Naive thymus-derived CD4-positive, alpha-beta T cell (primary cell): ENCODE measurements at places on chromosomes 11 and 22. TPM values are rescaled to one million over a fixed set of nuclear protein-coding genes. Genes with fewer than 3 reads are reported as not detected.

GRCh38 chr11:134581966-134582769 is 170.1 kb upstream of the B3GAT1 start:
- H3K4me1 ChIP-seq, result peaks cover 4% of the 10 kb centered on the region
- DNase-seq, result no peak
- no peak overlapping the region for H3K4me3 ChIP-seq
- no peaks in the 10 kb centered on the region for H3K27me3 ChIP-seq

DNA sequence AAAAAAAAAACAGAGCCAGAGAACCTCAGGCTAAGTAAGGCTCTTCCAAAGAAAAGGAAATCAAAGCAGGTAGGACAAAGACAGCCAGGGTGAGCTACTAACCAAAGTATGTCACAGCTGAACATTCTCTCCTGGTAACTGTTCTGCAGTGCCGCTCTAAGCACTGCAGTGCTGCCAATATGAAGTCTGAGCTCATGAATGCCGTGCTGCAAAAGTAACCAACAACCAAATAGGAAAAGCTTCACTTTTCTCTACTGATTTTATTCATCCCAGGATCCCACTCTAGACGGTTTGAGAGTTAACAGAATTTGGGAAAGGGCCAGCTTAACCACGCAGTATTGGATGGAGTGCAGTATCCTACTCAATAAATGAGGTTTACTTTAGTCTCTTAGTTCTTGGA is 3.5 kb downstream of the SIK3 start:
- no peaks in the 10 kb centered on the region for H3K36me3 ChIP-seq
- H3K4me3 ChIP-seq, result peak overlapping the region; percentile 68
- peak overlapping the region; percentile 99 for H3K27ac ChIP-seq
- no peak for DNase-seq
- H3K4me1 ChIP-seq, result peaks cover 43% of the 10 kb centered on the region
- H3K27me3 ChIP-seq, result no peaks in the 10 kb centered on the region

DNA sequence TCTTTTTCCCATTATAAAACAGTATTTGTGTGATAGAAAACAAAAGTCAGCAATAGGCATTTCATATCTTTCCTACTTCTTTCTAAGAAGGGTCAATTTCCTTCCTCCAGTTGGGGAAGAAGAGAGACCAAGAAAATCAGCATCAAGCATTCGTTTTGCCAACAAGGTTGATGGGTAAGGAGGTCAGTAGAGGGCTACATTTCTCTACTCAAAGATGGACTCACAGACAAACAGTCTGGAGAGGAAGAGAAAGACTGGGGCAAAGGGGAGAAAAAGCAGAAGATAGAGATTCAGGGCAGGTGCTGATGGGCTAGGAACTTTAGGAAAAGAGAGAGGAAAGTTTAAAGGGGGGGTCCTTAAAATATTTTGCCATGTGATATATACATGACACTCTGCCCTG is 8.6 kb upstream of the MTNR1B start:
- no peak overlapping the region for H3K27ac ChIP-seq
- no peak overlapping the region for H3K4me3 ChIP-seq
- no peak for DNase-seq
- no peaks in the 10 kb centered on the region for H3K4me1 ChIP-seq
- H3K36me3 ChIP-seq, result no peaks in the 10 kb centered on the region

GRCh38 chr11:105168457-105168856 is 28.9 kb upstream of the CARD18 start:
- DNase-seq, result no peak
- no peaks in the 10 kb centered on the region for H3K27me3 ChIP-seq
- H3K27ac ChIP-seq, result no peak overlapping the region
- H3K36me3 ChIP-seq, result no peaks in the 10 kb centered on the region

GRCh38 chr11:45146072-45147016 is at the start of gene PRDM11:
Gene PRDM11, plus strand, starts transcription at chr11:45146639. Its CDS starts 35,128 bp downstream, at chr11:45181767.
- peaks cover 14% of the 10 kb centered on the region for H3K4me1 ChIP-seq
- DNase-seq, result peak; percentile 49
- peak within 1 kb of the TSS; percentile 81 for H3K4me3 ChIP-seq
- no peaks in the 10 kb centered on the region for H3K27me3 ChIP-seq

- H3K27me3 ChIP-seq, result no peaks in the 10 kb centered on the region
- no peak overlapping the region for H3K27ac ChIP-seq
- no peak for DNase-seq
- no peaks in the 10 kb centered on the region for H3K36me3 ChIP-seq
- H3K4me1 ChIP-seq, result no peaks in the 10 kb centered on the region
- H3K4me3 ChIP-seq, result no peak overlapping the region
These were observed 17.8 kb upstream of the RAG2 start for GRCh38 chr11:36615826-36616225.

GRCh38 chr22:37623075-37624016 is 14.7 kb downstream of the GGA1 start:
- H3K36me3 ChIP-seq, result peaks cover 2% of the 10 kb centered on the region
- H3K27ac ChIP-seq, result peak overlapping the region; percentile 60
- H3K27me3 ChIP-seq, result no peaks in the 10 kb centered on the region

- no peak for DNase-seq
- H3K4me3 ChIP-seq, result no peak overlapping the region
- H3K27ac ChIP-seq, result peak overlapping the region; percentile 49
- peaks cover 41% of the 10 kb centered on the region for H3K4me1 ChIP-seq
- no peaks in the 10 kb centered on the region for H3K27me3 ChIP-seq
These were observed 39.9 kb downstream of the CD6 start for GRCh38 chr11:61011229-61011870.

DNA sequence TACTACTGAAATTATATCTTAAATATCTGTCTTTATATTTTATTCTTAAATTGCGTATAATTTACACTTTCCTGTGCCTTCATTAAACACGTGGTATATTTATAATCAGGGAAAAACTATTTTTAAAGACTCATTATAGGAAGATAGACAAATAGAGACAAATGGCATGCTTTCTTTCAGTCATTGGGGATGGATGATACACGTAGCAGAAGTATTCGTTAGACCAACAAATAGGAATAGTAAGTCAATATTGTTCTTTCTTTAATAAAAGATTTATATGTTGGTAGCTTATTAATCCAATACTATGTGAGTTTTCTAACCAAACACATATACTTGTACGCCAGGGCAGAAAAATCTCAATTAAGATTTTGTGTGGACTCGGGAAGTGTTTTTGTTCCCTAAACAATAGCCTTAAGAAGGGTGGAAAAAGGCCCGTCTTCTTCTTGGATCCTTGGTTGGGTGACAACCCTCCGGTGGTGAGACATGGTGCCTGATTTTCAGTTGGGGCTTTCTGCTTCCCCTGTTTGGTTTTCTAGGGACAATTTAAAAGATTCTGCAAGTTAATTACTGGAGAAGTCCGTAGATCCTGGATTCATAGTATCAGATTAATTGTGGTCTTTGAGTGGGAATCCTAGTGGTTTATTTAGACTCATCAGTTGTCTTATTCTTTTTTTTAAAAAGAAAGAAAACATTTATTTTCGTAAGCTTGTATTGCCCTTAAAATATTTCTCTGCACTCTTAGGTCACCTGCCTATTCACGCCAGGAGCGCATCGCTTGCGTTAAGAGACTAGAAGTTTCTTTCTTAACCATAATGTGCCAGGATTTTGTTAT is 83.5 kb upstream of the WNT7B start:
- H3K27ac ChIP-seq, result no peak overlapping the region
- peaks cover 27% of the 10 kb centered on the region for H3K4me1 ChIP-seq
- H3K4me3 ChIP-seq, result no peak overlapping the region
- no peaks in the 10 kb centered on the region for H3K27me3 ChIP-seq
- no peaks in the 10 kb centered on the region for H3K36me3 ChIP-seq
- no peak for DNase-seq

DNA sequence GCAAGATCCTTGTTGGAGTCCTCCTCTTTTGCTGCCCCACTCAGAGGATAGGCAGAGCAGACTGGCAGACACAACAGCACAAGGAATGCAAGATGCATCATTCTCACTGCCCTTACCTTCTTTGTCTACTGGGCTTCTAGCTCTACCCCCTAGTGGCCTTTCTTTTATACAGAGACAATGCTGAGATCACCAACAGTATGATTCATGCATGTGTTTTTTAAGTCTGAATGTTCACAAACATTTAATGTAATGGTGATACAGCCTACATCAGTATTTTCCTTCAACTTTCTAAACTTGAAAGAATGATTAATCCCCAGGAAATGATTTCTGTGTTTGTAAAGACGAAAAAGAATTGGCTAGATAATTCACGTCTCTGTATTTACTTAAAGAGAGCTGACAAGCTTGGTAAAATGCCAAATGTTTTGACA is at the start of gene MMP10:
Gene MMP10 (minus strand): TSS at position 138 of the 428 bp plus-strand sequence. CDS start 37 bp downstream, at position 101.
- no peak within 1 kb of the TSS for H3K27ac ChIP-seq
- H3K4me1 ChIP-seq, result no peaks in the 10 kb centered on the region
- no peak within 1 kb of the TSS for H3K4me3 ChIP-seq
- no peaks in the 10 kb centered on the region for H3K27me3 ChIP-seq
- no peaks in the 10 kb centered on the region for H3K36me3 ChIP-seq
- DNase-seq, result no peak

DNA sequence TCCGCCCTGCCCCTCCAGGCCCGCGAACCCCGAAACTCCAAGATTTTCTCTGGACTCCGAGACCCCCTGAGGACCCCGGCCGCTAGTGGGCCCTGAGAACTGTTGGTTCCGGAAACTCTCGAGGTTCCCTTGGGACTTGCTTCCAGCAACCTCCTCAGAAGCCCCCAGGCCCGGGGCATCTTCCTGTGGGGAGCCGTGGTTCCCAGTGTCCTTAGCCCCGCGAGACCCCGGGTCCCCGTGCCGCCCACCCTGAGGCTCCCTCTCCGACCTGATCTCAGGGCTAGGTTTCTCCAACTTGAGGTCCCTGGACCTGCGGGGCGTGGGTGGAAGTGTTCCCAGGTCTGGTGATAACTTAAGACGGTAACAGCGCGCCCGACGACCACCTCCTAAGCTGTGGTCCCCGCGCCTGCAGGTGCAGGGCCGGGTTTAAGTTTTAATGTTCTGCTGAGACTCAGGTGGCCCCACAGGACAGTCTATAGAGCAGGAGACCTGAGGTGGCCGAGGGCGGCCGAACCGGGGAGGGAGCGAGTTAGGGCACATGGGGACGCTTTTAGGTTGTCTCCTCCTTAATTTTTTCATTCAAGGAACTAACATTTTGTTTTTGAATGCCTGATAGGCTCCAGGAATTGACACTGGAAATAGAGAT is 720 bp downstream of the FAM118A start:
- peaks cover 21% of the 10 kb centered on the region for H3K4me1 ChIP-seq
- peak overlapping the region; percentile 76 for H3K4me3 ChIP-seq
- H3K27me3 ChIP-seq, result no peaks in the 10 kb centered on the region
- H3K27ac ChIP-seq, result peak overlapping the region; percentile 96

DNA sequence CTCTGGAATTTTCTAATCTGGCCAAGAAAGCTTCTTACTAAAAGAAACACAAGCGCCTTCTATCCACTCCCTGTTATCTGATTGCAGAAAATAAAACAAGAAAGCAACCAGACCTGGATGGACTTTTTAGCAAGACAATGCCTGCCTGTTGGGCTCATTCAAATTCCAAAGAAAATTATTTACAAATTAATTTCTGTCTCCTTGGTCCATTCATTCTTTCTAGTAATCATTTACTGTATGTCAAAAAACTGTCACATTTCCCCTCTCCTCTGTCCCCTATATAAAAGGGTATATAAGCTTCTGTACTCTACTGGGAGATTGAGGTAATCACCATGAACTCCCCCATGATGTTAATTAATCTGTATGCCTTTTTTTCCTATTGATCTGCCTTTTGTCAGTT is 279.9 kb downstream of the DLG2 start:
- H3K36me3 ChIP-seq, result no peaks in the 10 kb centered on the region
- no peak overlapping the region for H3K4me3 ChIP-seq
- DNase-seq, result no peak
- H3K27ac ChIP-seq, result no peak overlapping the region
- H3K27me3 ChIP-seq, result no peaks in the 10 kb centered on the region

- no peak overlapping the region for H3K27ac ChIP-seq
- DNase-seq, result no peak
- H3K4me1 ChIP-seq, result peaks cover 71% of the 10 kb centered on the region
- no peak overlapping the region for H3K4me3 ChIP-seq
These were observed 3.9 kb upstream of the CDC42BPG start for GRCh38 chr11:64848214-64848825.

DNA sequence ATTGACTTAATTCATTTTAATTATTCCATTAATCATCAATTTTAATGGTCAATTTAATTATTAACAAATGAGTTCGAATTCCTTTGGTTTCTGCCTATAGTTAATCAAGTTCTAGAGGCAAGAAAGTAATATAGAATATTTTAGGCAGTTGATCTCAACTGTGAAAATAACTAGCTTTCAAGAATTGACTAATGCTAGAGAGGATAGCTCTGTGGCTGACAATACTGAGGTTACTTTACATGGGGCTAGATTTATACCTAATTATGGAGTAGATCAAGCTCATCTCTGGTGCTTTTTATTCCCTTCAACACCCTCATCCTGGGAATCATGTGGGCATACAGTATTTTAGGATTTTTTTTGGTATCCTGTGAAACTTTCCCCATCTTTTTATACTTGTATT is 259.4 kb downstream of the GRM5 start:
- no peak for DNase-seq
- no peak overlapping the region for H3K27ac ChIP-seq
- no peak overlapping the region for H3K4me3 ChIP-seq
- H3K27me3 ChIP-seq, result no peaks in the 10 kb centered on the region
- no peaks in the 10 kb centered on the region for H3K4me1 ChIP-seq
- no peaks in the 10 kb centered on the region for H3K36me3 ChIP-seq

DNA sequence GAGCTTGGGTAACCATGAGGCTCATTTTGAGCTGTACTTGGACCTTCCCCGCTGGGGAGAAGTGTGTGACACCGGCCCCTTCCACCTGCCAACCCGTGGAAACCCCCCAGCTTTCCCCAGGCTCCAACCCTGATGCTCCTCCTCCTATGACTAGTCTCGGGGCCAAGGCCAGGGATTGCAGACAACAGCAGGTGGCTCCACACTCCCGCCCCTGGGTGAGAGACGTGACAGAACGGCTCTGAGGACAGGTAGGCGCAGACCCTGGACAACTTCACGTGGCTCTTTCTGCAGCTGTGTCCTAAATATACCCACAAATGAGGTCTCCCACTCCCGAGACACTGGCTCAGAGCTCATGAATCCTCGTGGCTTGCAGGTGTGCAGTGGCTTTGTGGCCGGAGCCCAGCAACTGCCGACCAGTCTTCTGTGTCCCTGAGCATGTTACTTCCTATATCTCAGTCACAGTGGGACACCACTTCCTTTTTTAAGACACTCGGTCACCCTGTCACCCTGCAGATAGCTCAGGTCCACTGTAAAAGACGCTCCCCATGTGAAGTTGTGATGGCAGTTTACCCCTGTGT is 55.2 kb downstream of the NECTIN1 start:
- H3K4me1 ChIP-seq, result no peaks in the 10 kb centered on the region
- H3K4me3 ChIP-seq, result no peak overlapping the region
- H3K27ac ChIP-seq, result no peak overlapping the region
- H3K36me3 ChIP-seq, result no peaks in the 10 kb centered on the region
- no peak for DNase-seq

GRCh38 chr11:105780781-105781525 is 171.1 kb downstream of the GRIA4 start:
- H3K36me3 ChIP-seq, result no peaks in the 10 kb centered on the region
- no peak overlapping the region for H3K27ac ChIP-seq
- DNase-seq, result no peak
- no peaks in the 10 kb centered on the region for H3K27me3 ChIP-seq
- no peaks in the 10 kb centered on the region for H3K4me1 ChIP-seq

- peaks cover 15% of the 10 kb centered on the region for H3K4me1 ChIP-seq
- no peaks in the 10 kb centered on the region for H3K36me3 ChIP-seq
- peak overlapping the region; percentile 83 for H3K27ac ChIP-seq
- peak overlapping the region; percentile 87 for H3K4me3 ChIP-seq
- H3K27me3 ChIP-seq, result no peaks in the 10 kb centered on the region
These were observed 805 bp upstream of the QSER1 start for GRCh38 chr11:32891657-32892354.

The IFITM5 gene
- not detected for total RNA-seq

The CRYBB2 gene
- total RNA-seq, result not detected

The GGT1 gene
- total RNA-seq, result 11.5 TPM

The FBLN1 gene
- total RNA-seq, result not detected

The SCGB1A1 gene
- total RNA-seq, result not detected

The HEPHL1 gene
- not detected for total RNA-seq

The NRIP3 gene
- total RNA-seq, result 2.5 and 3.7 TPM in 2 replicates

The ACAT1 gene
- total RNA-seq, result 40.2 and 40.6 TPM in 2 replicates

The NAALADL1 gene
- total RNA-seq, result 12.2 and 14.6 TPM in 2 replicates

The GLYAT gene
- total RNA-seq, result not detected

The MMP12 gene
- total RNA-seq, result not detected

The TSG101 gene
- total RNA-seq, result 46.3 TPM
